ENCODE measurements at places on chromosomes 5 and 9.

DNA sequence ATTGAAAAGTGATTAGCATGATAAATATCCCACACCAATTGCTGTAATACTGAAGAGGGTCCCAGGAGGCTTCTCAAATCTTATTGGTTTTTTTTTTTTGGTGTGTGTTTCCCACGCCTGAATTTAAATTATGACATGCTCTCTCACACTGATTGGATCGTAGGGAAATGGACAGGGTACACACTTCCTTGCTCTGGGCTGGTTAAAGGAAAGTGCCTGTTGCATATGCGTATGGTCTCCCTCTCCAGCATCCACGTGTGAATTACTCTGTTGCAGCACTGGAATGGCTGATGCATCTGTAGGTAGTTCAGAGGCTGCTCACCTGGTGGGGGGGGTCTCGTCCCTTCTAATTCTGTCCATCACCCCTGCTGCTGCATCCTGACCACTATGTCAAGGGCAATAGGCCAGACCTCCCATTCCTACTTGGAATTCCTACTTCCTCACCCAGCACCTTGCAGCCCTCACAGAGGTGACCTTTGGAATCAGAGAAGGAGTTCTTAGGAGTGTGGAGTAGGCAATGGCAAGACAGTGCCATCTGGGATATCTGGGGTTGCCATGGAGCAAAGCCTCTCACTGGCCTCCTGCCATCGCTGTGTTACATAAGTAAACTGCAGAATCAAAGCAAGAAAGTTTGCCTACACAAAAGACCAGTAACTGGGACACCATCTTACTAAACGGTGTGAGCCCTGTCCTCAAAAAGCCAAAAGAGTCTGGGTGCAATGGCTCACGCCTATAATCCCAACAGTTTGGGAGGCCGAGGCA lies 71.4 kb upstream of the FBXW11 start:
- no peak for DNase-seq

DNA sequence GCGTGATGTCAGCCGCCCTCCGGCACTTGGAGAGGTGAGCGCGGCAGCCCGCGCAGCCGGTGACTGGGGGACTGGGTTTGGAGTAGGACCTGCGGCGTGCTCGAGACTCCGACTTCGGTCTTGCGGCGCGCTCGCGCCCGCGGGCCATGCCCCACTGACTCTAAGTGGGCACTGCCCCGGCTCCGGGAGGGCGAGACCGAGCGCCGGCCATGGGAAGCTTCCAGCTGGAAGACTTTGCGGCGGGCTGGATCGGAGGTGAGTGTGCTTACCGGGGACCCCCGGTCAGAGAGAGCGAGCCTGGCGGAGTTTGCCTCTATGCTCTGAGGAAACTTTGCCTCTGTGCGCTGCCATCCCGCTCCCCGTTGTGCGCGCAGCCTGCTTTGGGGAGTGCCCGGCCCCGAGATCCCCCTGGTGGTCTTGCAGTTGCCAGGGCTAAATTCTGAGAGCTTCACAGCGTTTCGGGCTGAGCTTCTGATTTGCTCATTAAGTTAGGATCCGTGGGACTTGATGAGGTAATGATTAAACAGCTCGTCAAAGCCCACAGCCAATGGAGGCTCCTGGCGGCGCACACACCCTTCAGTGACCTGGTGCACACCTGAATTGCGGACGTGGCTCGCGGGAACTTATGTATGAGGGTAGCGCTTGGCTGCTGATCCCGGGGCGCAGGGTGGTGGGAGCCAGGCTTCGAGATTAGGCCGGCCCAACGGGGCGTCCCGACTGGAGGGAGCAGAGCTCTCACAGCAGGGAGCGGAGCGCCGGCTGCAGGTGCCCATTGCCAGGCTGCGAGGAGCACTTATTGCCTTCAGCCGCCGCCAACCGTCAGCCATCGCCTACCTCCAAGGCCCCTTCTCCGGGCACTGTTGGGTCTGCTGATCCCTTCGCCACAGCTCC lies at the start of gene SLC25A48:
TSS of gene SLC25A48 (plus strand) at position 25 of the 891 bp plus-strand sequence. CDS start at position 210, 185 bp downstream.
- peak; percentile 61 for DNase-seq

- peak; percentile 84 for DNase-seq
Observed at GRCh38 chr5:72387985-72388384, 67.8 kb downstream of the PTCD2 start.

DNA sequence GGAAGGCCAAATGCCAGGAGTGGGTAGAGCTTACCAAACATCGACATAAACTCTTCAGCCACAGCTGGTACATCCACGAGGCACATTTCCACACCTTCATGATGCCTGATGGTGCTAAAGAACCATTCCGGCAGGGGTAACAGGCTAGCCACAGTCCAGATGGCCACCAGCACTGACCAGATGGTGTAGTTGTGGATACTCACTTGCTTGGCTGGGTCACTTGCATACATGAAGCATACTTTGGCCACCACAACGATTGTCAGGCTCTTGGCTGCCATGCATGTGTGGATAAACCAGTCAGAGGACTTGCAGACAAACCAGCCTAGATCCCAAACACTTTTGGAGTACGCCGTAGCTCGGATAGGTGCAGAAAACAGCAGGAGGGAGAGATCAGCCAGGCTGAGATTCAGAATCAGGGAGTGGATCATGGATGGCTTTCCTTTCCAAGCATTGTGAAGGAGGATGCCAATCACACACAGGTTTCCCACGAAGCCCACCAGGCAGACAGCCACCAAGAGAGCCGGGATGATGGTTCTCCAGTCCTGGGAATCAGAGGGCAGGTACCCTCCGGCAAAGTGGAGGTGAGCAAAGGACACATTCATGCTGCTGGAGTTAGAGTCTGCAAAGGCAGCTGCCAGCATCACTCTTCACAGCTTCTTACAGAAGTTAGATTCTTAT lies 378 bp downstream of the GPR151 start:
- DNase-seq, result no peak

DNA sequence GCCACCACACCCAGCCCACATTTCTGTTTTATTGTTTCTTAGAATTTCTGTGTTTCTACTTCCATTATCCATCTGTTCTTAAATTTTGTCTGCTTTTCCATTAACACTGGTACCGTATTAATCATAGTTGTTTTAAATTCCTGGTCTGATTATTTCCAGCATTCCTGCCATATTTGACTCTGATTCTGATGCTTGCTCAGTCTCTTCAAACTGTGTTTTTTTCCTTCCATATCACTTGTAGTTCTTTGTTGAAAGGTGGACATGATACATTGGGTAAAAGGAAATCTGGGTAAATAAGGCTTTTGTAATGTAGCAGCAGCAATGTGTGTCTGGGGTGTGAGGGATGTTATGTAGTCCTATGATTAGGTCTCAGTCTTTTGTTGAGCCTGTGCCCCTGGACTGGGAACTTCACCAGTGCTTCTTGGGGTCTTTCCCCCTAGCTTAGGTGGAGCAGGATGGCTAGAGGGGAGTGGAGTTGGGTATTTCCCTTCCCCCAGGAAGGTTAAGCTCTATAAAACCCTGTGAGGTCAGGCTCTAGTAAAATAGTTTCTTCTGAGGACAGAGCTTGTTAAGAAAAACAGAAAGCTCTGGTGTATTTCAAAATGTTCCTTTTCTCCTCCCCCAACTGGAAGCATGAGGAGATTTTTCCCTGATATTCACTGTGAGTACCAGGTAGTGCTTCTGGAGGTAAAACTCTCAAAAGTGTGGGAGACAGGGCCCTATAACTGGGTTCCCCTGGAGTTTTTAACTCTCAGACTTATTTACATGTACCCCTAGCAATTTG lies 10.1 kb upstream of the TMOD1 start:
- DNase-seq, result no peak

GRCh38 chr5:68922172-68922987 lies 171.4 kb upstream of the SLC30A5 start:
- DNase-seq, result no peak

- no peak for DNase-seq
Observed at GRCh38 chr5:87282269-87282668, 14.6 kb downstream of the RASA1 start.

GRCh38 chr5:42840842-42841567 lies 29.3 kb upstream of the SELENOP start:
- peak; percentile 36 for DNase-seq

- peak; percentile 75 for DNase-seq
Observed at GRCh38 chr5:101390151-101390908, 487.2 kb upstream of the ST8SIA4 start.

- no peak for DNase-seq
Observed at GRCh38 chr9:88259001-88259400, 120.7 kb upstream of the SPATA31C2 start.
